ENCODE measurements at places on chromosomes 11 and 22.

DNA sequence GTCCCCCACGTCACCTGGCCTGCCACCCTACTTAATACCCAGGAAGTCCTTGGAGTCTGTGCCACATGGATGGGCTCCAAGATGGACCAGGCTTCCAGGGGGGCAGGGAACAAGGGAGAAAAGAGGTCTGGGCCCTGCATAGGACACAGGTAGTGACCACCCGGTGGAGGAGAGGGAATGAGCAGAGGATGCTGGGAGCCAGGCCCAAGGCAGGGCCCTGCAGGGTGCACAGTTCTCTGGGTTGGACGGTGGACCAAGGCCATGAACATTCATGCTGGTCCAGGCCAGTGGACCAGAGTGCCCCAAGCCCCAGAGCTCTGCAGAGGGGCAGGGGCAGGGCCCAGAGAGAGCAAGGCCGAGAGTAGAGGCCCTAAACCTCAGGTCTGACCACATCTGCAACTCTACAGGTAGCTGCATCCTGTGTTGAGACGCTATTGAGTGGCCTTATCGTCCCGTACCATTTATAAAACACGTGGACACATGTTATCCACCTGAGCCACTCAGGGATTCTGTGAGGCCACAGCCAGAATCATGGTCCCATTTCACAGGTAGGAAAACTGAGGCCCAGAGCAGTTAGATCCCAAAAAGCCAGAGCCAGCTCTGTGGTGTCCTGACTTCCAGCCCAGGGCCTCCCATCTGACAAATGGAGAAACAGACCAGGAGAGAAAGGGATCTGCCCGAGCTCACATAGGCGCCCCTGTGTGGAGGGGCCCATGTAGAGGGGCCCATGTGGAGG is 46.4 kb downstream of the IGLL5 start:
- no peak for DNase-seq

- DNase-seq: no peak
These were observed 31.7 kb downstream of the INSC start for GRCh38 chr11:15146271-15147003.

GRCh38 chr11:64711138-64711955 is 11.7 kb downstream of the NRXN2 start:
- no peak for DNase-seq

- no peak for DNase-seq
These were observed 87.0 kb upstream of the AMOTL1 start for GRCh38 chr11:94681140-94681539.

DNA sequence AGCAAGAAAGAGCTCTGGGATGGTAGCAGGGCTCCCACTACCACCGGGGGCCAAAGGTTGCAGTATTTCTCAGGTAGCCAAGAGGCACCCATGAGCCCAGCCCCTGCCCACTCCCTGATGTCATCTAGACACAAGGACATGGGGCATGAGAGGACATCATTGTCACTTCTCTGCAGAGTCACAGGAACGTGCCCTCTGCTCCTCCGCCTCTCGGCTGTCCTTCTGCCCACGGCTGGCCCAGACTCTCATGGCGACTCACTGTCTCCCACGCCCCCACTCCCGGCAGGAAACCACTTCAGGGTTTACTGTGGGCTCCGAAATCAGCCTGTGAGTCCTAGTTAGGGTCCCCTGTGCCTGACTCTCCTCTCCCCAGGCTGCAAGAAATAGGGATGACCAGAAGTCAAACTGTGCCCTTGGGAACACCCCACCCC is 1.8 kb upstream of the GAL start:
- no peak for DNase-seq

DNA sequence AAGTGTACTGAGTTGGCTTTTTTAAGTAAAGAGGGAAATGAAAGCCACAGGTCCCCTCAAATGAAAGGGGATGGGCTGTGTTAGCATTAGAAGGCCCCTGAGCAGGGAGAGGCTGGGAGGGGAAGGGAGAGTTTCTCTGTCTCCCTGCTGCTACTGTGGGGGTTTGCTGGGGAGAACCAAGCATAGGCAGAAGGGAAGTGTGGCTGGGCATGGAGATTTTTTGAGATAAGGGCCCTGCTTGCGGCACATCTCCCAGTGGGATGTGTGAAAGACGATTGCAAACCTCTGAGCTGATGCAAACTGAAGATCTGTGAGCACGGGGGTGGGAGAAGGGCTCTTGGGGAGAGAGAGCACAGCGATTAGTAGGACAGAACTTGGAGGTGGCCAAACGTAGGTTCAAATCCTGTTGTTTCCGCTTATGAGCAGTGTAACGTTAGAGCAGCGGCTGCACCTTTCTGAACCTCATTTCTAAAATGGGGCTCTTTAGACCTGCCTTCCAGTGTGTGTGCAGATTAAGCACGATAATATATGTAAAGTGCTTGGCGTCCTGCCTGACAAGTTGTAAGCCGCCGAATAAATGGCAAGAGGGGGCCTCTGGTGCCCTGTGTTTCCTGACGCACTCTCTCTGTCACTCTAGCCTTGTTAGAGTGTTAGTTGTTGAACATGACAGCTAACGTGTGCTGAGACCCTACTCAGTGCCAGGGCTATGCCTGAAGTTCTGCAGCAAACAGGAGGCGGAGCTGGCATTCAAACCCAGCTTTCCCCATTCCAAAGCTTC is 122.3 kb downstream of the GRIK4 start:
- DNase-seq: no peak

DNA sequence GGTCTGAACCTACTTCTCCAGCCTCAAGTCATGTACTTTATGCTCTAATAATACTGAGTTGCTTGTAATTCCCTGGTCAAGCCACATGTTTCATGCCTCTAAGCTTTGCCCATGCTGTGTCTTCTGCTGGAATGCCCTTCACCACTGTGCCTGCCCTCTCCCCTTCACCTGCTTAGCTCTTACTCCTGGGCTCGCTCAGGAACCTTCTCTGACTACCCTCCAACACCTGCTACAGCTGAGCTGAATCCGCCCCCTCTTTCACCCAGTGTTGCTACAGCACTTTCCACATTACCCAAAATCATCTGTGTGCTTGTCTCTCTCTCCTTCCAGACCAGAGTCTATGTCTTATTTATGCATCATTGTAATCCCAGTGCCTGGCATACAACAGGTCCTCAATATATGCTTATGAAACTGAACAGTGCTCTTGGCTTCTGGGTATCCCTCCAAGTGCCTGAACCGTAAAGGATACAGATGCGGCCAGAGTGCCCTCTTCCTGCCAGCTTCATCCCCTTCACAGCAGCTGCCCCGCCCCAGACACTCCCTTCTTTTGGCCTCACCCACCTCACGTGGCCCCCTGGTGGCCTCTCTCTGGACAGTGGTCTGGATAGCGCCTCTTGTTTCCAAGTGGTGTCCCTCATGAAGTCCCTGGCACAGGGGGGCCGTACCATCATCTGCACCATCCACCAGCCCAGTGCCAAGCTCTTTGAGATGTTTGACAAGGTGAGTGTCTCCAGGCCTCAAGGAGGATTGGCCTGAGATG is 7.1 kb downstream of the ABCG4 start:
- no peak for DNase-seq

DNA sequence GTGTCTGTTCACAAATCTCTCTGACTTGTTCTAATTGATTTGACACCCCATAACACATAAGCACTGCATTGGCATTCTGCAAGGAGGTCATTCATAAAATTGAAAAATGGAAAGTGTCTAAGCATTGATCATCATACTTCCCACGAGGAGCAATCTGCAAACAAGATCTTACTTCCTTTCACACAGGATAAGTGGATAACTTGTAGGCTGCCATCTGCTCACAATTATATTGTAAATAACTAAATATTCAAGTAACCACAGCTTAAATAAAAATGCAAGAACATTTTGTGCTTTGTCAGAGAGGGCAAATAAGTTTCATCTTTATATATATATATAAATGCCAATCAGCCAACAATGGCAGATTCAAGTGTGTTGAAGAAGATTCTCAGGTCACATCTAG is 264.8 kb upstream of the ZC3H12C start:
- DNase-seq: no peak

- DNase-seq: no peak
These were observed 11.8 kb upstream of the SYT9 start for GRCh38 chr11:7239877-7240276.

- no peak for DNase-seq
These were observed 76.0 kb upstream of the WNT7B start for GRCh38 chr22:46052801-46053562.

- DNase-seq: no peak
These were observed at the start of gene ANKRD13D for GRCh38 chr11:67289226-67289650. TSS of gene ANKRD13D (plus strand) at chr11:67289303. CDS start at chr11:67289461, 158 bp downstream.

DNA sequence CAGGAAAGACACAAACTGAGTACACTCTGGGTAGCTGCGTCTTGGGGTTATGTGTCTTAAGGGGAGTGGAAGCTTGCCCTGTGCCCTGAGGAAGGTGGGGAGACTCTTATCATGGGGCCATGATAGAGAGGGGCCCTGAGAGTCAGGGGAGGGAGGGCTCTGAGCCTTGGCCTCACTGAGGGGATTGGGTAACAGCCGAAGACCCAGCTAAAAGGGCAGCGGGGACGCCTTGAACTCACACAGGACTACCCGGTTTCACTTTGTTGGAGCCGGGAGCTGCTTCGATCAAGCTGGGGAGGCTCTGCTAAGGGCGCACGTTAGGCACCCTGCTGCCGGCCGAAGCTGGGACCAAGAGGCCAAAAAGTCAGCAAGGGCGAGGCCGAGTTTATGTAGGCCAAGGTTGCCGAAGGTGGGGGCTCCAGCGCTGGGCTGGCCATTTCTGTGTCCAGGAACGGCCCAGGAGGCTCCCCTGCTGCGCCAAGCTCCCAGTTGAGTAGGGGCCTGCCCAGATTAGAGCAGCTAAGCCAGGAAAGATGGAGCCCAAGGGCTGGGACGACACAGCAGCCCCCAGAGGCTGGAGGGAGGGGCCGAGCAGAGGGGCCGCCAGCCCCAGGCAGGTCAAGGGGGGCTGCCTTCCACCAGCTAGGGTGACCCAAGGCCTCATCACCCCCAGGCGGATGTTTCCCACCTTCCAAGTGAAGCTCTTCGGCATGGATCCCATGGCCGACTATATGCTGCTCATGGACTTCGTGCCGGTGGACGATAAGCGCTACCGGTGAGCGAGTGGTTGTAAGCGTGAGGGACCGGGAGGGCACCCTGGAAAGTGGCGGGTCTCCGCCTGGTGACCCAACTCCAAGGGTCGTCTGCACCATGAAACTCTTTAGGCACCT is 2.2 kb downstream of the TBX1 start:
- no peak for DNase-seq

GRCh38 chr11:18865261-18865660 is 73.7 kb upstream of the PTPN5 start:
- DNase-seq: no peak

DNA sequence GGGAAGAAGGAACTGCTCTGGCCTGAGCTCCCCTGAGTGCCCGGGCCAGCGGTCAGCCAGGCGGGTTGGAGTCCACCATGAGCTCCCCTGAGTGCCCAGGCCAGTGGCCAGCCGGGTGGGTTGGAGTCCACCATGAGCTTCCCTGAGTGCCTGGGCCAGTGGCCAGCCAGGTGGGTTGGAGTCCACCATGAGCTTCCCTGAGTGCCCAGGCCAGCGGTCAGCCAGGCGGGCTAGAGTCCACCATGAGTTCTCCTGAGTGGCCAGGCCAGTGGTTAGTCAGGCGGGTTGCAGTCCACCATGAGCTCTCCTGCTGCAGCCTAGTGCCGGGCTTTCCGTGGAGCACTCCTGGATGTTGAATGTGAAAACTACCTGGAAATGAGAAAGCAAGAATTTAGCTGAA is 844.0 kb downstream of the TBC1D22A start:
- no peak for DNase-seq

DNA sequence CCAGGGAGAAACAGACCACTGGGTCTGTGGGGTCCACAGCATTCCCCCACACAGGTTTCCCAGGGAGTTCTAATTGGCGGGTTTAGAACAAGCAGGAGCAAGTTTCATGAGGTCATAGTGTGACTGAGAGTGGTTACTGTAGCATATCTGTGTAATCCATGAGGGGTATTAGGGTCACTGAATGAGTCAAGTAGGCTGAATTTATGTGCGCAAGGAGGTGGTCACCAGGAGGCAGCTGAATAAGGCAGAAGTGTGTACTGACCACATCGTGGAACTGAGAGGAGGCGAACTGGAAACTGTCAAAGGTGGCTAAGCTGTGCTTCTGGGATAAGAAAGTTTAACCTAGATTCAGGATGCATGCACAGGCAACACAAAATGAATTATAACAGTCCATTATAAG is 876.0 kb downstream of the METTL15 start:
- no peak for DNase-seq

DNA sequence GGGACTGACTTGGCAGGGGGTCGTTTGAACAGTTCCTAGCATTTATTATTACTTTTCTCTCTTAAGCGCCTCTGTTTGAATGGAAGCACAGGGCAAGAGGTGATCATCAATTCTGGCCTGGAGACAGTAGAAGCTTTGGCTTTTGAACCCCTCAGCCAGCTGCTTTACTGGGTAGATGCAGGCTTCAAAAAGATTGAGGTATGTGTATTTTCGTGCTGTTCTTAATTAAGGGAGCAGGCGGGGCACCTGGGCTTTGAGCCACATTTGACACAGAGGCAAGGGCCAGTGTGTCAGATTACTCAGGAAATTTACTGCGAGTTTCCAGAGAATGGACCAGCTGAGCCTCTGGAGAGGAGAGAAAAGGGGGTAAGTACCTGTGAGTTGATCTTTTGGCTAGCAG is 102.4 kb upstream of the SORL1-AS1 start:
- DNase-seq: no peak

DNA sequence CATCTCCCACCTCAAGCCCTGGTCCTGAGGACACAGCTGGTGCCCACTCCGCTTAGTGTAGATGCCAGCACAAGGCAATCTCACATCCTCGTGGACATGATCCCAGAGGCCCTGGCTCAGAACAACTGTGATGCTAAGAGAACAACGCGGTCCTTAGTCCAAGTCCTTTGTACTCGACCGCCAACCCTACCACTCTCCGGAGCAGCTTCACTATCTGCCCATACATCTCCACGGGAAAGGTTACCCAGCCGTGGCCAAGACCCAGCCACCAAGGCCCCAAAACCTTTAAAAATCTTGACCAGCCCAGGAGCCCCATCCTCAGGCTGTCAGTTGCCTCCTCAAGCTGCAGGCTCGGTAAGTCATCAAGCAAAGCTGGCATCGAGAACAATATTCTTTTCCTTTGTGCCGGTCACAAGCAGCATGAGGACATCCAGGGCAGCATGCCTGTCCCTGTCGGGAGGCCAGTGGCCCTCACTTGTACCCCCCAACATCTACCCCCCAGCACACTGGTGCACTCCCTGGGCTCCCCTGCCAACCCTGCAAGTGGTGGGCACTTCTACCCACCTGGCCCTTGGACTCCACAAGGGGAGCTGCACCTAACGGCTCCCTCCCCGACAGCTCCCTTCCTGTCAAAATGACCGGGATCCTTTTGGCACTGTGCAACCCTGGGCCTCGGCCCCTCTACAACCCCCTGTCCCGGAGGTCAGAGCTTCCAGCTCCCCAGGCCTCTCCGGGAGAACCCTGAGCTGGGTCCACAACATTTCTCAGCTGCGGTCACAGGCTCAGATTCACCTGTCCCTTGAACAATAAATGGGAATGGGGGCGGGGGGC is 2.5 kb downstream of the OSBPL5 start:
- DNase-seq: no peak
